Left renal cortex interstitium (tissue), 4 donors: ENCODE measurements at places on chromosomes 3 and 15. TPM values are rescaled to one million over a fixed set of nuclear protein-coding genes. Genes with fewer than 3 reads are reported as not detected.

- DNase-seq: no peak
Observed at GRCh38 chr15:71559098-71559497, 251.3 kb upstream of the NR2E3 start.

GRCh38 chr3:45509038-45509767 is 85.3 kb upstream of the LIMD1 start:
- no peak for DNase-seq

DNA sequence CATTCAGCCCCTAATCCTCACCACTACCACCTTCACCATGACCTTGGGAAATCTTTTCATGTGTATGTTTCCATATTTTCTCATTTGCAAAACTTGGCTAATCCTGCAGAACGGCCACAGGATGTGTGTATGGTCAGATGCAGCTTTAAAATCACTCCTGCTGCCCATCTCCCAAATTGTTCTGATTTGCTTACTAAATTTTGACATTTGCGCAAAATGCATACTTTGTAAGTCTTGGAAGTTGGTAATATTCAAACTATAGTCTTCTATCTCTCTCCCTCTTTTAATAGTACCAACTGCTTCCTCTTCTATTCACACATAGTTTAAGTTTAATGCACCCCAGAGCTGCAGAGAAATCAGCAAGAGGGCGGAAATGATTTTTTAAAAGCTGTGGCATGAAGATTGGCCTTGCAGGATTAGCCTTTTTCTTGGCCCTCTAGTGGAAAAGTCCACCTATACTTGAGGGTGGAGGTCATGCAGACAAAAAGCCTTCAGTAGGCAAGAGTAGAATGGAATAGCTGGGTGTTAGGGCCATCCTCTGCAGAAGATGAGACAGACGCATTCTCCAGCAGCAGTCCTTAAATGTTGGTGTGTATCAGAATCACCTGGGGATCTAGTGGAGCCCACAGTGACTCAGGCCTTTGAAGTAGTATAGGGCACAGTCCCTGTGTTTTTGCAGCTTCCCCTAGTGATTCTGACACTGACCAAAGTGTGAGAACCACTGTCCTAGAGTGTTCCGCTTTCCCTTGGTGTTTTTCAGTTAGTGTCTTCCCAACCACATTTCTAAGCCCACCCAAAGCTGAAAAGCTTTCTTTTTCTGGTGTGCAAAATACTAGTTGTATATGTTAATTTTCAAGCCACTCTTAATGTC is 181.7 kb downstream of the CHST2 start:
- DNase-seq: no peak

DNA sequence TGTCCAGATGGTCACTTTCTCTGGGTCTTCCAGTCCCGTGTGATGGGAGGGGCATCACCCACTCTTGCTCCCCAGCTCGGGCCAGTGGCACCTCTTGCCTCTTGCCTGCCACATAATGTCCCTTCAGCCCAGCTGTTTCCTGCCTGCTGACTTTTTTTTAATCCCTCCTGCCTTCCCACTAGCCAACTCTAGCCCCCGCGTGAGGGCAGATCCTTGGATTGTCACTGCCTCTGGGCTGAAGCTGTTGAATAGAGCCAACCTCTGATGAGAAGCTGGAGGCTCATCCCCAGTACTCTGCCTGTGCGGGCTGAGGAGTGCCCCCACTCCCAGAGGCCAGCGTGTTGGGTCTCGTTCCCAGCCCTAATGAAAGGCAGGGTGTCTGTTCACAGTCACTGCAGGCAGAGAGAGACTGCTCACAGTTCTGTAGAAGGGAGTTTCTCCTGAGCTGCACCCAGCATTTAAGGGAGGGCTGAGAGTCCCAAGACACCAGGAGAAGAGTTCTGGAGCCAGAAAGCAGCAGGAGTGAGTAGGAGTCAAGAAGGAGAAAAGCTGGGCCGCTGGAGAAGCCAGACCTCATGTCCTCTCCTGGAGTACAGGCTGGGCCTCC is 30.1 kb upstream of the TIMP4 start:
- no peak for DNase-seq

- DNase-seq: peak; percentile 64
Observed at GRCh38 chr3:77039606-77040171, at the start of gene ROBO2. Gene ROBO2, plus strand, starts transcription at chr3:77040099. Its CDS starts 687 bp downstream, at chr3:77040786.

- DNase-seq: no peak
Observed at GRCh38 chr15:78130466-78131294, 565 bp downstream of the CIB2 start.

DNA sequence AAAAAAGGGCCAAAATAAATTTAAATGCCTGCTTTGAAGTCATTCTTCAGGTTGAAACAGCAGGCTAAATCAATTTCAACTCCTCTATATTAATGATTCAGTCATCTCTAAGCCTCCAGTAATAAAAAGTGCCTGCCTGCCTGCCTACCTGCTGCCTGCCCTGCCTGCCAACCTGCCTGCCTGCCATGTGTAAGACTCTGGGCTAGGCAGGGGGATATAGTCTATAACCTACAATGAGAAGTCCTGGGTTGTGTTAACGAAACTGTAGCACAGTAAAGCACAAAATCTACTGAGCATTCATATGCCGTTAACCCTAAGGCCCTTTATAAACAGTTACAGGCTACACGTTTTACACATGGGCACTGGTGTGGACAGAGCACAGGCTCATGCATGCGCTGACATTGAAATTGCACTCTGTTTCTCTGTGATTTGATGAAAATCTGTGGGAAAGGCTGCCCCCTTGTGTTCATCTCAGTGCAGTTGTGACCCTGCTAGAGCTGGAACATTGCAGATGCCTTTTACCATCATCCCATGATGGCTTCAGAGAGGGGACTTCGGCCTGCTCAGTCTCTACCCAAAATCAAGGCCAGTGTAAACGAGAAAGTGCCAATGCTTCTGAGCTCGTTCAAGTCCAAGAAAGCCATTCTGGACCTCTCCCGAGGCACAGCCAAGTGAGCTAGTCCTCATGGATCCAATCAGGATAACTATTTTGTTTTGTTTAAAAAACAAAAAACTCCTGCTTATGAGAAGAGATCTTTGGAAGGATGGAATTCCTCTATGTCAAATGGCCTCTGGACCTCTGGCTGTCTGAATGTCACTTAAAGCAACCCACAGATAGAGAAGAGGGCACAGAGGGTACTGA is 64.6 kb downstream of the EFL1 start:
- DNase-seq: peak; percentile 39

DNA sequence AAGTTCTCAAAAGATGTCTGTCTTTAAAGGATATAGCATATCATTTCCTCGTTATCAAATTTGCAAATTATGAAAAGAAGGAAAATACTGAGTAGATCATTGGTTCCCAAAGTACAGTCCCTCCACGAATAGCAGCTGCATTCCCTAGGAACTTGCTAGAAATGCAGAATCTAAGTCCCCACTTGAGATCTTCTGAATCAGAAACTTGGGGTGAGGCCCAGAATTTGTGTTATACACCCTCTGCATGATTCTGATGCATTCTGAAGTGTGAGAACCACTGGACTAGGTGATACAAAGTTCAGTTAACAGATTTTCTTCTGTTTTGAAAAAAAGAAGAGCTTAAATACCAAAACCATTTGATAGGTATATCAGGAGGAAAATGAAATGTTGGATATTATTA is 77.1 kb downstream of the SLC25A26 start:
- no peak for DNase-seq

GRCh38 chr15:30038667-30039523 is 43.9 kb upstream of the GOLGA8J start:
- no peak for DNase-seq

DNA sequence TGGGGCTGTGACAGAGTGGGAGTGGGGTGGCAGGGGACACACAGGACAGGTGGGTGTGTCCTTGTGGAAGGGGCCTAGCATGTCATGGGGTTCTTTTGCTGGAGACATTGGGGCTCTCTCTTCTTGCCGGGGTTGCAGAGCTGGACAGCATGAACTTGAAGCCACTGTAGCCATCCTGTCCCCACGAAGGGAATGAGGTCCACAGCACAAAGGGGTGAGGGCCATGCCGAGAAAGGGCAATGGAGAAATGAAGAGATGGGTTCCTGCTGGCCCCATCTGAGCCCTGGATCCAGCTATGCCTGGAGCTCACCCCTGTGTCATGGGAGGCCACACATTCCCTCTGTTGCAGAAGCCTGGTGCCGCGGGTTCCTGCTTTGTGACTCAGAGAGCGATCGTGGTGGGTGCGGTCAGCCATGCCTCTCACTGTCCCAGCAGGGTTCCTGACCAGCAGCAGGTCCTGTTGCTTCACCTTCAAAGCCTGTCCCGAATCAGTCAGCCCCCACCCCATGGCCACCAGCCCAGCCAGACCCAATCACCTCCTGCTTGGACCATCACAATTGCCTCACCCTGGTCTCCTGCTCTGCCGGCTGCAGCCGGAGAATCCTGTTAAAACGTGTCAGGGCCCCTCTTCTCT is 50.0 kb downstream of the DNAJB8 start:
- DNase-seq: no peak

DNA sequence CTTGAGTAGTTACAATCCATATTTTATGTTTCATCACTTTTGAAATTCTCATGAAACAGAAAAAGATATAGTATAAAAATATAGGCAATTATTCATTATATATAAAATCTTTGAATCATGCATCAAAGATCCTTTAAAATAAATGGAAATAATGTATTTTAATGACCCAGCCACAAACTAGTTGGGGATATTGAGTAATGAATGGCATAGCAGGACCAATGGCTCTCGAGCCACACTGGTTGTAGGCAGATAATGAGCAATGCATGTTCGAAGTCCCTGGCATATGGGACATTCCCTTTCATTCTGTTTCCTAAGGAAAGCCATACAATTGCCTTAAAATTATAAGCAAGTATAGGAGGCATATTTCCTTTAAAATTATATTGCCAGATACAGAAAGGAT is 107.4 kb upstream of the IL12A start:
- no peak for DNase-seq

- DNase-seq: no peak
Observed at GRCh38 chr15:62734706-62735105, 307.8 kb upstream of the TPM1 start.

- no peak for DNase-seq
Observed at GRCh38 chr3:99776516-99777209, 41.0 kb upstream of the CMSS1 start.

DNA sequence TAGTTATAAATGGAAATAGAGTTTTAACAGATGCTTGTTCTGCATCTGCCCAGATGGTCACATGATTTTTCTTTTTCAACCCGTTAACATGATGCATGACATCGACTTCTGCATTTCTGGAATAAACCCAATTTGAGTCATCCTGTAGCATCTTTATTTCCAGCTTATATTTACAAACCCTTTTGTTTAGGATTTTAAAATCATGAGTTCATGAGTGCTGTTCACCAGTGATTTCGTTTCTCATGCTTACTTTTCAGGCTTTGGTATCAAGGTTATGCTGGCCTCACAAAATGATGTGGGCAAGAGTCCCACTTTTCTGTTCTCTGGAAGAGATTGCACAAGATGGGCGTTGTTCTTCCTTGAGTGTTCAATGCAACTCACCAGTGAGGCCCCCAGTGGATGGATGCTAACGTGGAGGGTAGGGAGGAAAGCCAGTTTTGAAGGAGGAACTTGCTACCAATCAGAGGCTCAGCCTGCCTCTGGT is 5.2 kb downstream of the HRH1 start:
- DNase-seq: no peak

GRCh38 chr3:188431553-188431952 is 277.6 kb downstream of the LPP start:
- DNase-seq: no peak

GRCh38 chr3:188842639-188843038 is 329.1 kb upstream of the TPRG1 start:
- DNase-seq: no peak

DNA sequence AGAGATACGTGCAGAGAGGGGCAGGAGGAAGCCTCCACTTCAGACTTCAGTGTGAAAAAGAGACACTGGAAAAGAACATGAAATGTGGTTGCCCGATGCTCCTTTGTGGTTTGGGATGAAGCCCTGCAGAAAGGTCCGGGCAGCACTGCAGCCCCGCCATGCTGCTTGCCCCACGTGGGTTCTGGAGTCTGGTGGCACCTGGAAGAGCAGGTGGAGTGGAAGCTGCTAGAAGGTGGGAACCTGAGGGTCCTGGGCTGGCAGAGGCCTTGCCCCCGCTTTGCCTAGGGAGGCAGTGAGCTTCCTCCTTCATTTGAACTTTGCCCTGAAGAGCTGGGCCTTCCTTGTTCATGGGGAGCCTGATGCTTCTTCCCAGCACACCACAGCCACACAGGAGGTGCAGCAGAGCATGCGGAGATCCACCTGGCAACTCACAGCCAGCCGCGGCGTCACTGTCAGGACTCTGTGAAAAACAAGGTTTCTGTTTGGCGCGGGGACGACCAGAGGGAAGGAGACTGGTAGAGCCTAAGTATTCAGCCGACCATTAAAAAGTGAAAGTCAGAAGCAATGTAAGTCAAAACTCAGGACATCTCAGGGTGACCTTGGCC is 59.0 kb downstream of the APBA2 start:
- no peak for DNase-seq

GRCh38 chr3:83302091-83302490 is 1540.6 kb upstream of the GBE1 start:
- DNase-seq: no peak

GRCh38 chr3:32556332-32556731 is 14.3 kb downstream of the DYNC1LI1 start:
- DNase-seq: no peak

CD96 gene
- 1.2 TPM for polyA plus RNA-seq

CPLX3 gene
- polyA plus RNA-seq: not detected

SEMA3F gene
- 82.6 TPM for polyA plus RNA-seq

AGBL1 gene
- polyA plus RNA-seq: 0.11 TPM

CORO2B gene
- polyA plus RNA-seq: 22.4 TPM

SOX14 gene
- polyA plus RNA-seq: not detected

XCR1 gene
- 0.06 TPM for polyA plus RNA-seq

GPR149 gene
- polyA plus RNA-seq: not detected

LYZL4 gene
- not detected for polyA plus RNA-seq
